ENCODE measurements at places on chromosomes 6 and 20. TPM values are rescaled to one million over a fixed set of nuclear protein-coding genes. Genes with fewer than 3 reads are reported as not detected.
A peak's percentile ranks its signal among the peaks of the same experiment; 100 is the strongest.

GRCh38 chr6:143426026-143426425 lies 24.5 kb downstream of the ADAT2 start:
- no peak for DNase-seq

DNA sequence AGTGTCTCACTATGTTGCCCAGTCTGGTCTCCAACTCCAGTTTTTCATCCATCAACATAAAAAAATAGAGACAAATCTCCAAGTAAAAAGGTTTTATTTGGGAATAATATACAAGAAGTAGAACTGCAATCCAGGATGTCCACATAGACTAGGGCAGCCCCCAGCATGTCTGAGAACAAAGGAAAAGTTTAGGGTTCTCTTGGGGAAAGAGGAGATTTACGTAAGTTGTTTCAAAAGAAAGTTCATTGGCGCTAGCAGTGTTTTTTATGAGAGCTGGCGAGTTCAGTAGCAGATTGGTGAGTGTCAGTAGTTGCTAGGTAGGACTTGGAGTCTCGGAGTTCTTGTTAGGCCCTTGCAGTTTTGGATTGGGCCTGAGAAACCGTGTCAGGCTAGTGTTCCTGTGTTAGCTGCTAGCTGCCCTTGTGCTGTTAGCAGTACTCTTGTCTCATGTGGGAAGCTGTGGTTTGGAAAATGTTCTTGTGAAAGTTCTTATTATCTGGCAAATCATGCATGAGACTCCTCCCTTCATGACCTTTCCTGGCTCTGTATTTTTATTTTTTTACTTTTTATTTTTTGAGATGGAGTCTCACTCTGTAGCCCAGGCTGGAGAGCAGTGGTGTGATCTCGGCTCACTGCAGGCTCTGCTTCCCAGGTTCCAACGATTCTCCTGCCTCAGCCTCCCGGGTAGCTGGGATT lies 24.7 kb downstream of the TTLL9 start:
- DNase-seq, result no peak

GRCh38 chr6:167329014-167329413 lies 4.1 kb downstream of the TTLL2 start:
- DNase-seq, result peak; percentile 33

DNA sequence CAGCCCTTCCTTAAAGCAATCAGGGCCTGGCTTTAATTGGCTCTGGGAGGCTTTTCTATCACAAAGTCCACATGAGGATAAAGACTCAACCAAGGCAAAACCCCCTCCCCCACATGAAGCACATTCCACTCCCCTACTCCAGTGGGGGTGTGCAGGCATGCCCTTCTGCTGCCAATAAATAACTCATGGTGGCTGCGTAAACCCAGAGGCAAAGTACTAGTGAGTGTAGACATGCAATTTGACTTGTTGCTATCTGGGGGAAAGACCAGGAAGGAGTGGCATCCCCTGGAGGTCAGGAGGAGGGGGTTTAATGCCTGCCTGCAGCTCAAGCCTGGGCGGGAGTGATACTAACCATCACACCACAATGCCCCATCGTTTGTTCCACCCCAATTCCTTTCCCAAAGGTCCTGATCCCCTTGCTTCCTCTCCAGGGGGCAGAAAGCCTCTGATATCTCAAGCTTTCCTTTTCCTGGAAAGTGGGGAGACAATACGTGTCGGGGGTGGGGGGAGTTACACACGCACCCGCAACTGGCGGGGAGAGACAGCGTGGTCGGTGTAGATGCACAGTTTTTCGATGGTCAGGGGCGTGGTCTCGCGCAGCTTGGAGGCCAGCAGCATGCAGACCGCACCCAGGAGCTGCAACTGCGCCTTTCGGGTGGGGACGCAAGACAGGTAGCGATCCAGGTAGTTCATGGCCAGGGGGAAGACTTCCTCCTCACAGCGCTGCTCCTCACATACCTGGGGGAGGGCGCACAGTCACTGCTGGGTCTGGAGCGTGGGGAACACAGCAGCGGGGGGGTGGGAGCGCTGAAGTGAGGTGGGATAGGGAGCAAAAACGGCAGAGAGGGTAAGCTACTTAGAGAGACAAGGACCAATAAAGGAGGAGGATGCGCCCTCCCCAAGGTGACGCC lies 1.5 kb downstream of the CCND3 start:
- no peak for DNase-seq

- no peak for DNase-seq
These were observed 40.1 kb upstream of the PMEPA1 start for GRCh38 chr20:57749869-57750268.

GRCh38 chr6:160039441-160039840 lies 70.6 kb downstream of the IGF2R start:
- DNase-seq, result no peak

DNA sequence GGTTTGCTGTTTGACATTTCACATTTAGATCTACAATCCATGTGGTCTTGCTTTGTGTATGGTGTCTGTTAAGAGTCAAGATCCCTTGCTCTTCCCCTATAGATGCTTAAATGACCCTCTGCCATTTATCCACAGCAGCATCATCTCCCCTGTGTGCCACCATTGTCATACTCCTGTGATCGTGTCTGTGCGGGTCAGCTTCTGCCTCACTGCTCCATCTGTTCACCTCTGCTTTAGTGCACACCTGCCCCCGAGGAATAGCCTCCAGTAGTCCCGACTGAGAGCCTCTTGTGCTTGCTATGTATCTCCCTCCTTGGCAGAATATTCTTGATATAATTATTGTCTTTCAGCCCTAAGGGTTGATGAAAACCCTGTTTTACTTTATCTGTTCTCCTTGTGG lies 551.2 kb downstream of the CDH26 start:
- no peak for DNase-seq

GRCh38 chr6:25851961-25852360 lies 20.1 kb upstream of the SLC17A1 start:
- DNase-seq, result no peak

- DNase-seq, result no peak
These were observed 10.6 kb downstream of the SFT2D1 start for GRCh38 chr6:166331503-166332415.

Gene OR2H1
- total RNA-seq, result not detected

Gene FAM209B
- total RNA-seq, result not detected

Gene PRRC2A
- 47.3 TPM for total RNA-seq

Gene C6orf15
- total RNA-seq, result not detected

Gene HTR1E
- not detected for total RNA-seq

Gene TMEM170B
- 4.3 TPM for total RNA-seq

Gene NKX2-2
- total RNA-seq, result not detected

Gene SOBP
- 1.7 TPM for total RNA-seq

Gene MCHR2
- not detected for total RNA-seq

Gene WFDC6
- not detected for total RNA-seq

Gene HRH3
- not detected for total RNA-seq

Gene TCF19
- 0.45 TPM for total RNA-seq

Gene CST2
- total RNA-seq, result not detected
